ENCODE measurements at places on chromosomes 6 and 20. TPM values are rescaled to one million over a fixed set of nuclear protein-coding genes. Genes with fewer than 3 reads are reported as not detected.
A peak's percentile ranks its signal among the peaks of the same experiment; 100 is the strongest.

DNA sequence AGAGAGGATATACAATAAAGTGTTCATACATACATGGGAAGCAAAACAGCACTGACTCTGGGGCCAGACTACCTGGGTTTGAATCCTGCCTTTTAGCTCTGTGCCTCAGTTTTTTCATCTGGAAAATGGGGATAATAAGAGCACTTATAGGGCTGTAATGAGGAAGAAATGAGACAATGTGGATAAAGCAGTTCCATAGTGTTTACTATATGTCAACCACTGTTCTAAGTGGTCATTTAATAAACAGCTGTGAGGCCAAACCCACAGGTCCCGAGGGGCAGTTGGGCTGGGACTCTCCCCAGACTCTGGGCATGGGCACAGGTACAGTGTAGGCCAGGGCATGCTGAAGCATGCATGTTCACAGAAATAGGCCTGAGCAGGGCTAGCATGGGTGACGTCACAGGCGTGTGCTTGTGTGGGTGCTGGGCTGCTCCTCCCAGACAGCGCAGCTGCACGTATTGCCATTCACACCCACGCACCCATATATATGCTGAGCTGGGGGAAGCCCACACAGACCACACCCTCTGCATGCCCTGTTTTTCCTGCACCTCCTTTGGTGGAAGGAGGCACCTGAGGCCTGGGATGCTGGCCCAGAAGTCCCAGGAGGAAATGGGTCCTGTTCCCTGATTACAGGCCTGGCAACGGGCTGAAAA is 3.5 kb upstream of the PLCG1 start:
- no peaks in the 10 kb centered on the region for H3K27me3 ChIP-seq
- peaks cover 30% of the 10 kb centered on the region for H3K4me1 ChIP-seq
- DNase-seq: peak; percentile 45
- H3K4me3 ChIP-seq: no peak overlapping the region
- H3K27ac ChIP-seq: no peak overlapping the region

- no peak for DNase-seq
- H3K4me3 ChIP-seq: no peak overlapping the region
- H3K36me3 ChIP-seq: no peaks in the 10 kb centered on the region
- no peaks in the 10 kb centered on the region for H3K27me3 ChIP-seq
- H3K4me1 ChIP-seq: peaks cover 44% of the 10 kb centered on the region
Measured at GRCh38 chr6:139249395-139249794, 42.4 kb downstream of the TXLNB start.

GRCh38 chr6:7050004-7050403 is 57.8 kb upstream of the RREB1 start:
- DNase-seq: no peak
- peak overlapping the region; percentile 65 for H3K4me3 ChIP-seq
- H3K27ac ChIP-seq: no peak overlapping the region
- no peaks in the 10 kb centered on the region for H3K36me3 ChIP-seq
- no peaks in the 10 kb centered on the region for H3K27me3 ChIP-seq

- DNase-seq: no peak
- no peak overlapping the region for H3K4me3 ChIP-seq
- peaks cover 8% of the 10 kb centered on the region for H3K4me1 ChIP-seq
- no peak overlapping the region for H3K27ac ChIP-seq
Measured at GRCh38 chr6:24766680-24767462, 7.9 kb upstream of the GMNN start.

DST gene
- polyA plus RNA-seq: not detected

FAM162B gene
- polyA plus RNA-seq: not detected

Measured in naive thymus-derived CD8-positive, alpha-beta T cell (primary cell).